ENCODE measurements at places on chromosomes 6 and 20.
A peak's percentile ranks its signal among the peaks of the same experiment; 100 is the strongest.

DNA sequence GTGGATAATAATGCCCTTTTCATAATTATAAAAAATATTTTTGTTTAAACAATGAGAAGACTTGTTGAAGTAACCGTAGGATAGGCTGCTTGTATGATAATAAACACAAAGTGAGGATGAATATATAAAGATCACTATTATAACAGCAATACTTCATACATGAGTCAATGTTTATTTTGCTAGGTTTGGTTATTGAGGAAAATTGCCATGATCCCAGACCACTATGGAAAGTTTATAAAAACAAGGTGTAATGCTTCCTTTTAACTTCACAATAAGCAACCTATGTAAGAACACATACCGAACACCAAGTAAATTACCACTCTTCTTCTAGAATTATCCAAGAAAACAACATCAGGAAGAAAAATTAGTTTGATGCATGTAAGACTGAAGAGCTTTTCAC is 495.3 kb upstream of the RNF217 start:
- DNase-seq: no peak

GRCh38 chr20:45853484-45853883 is 3.7 kb downstream of the ACOT8 start:
- no peak for DNase-seq

- no peak for DNase-seq
Observed at GRCh38 chr6:72733045-72733444, 111.2 kb downstream of the KCNQ5 start.

GRCh38 chr20:22762576-22763256 is 178.3 kb upstream of the FOXA2 start:
- DNase-seq: no peak

- peak; percentile 51 for DNase-seq
Observed at GRCh38 chr20:1900321-1900801, 5.2 kb downstream of the SIRPA start.

- no peak for DNase-seq
Observed at GRCh38 chr6:98797217-98797994, 37.0 kb upstream of the POU3F2 start.

GRCh38 chr6:39935241-39935640 is 979 bp upstream of the MOCS1 start:
- DNase-seq: no peak

- DNase-seq: no peak
Observed at GRCh38 chr20:25287631-25288290, 39.9 kb downstream of the PYGB start.

DNA sequence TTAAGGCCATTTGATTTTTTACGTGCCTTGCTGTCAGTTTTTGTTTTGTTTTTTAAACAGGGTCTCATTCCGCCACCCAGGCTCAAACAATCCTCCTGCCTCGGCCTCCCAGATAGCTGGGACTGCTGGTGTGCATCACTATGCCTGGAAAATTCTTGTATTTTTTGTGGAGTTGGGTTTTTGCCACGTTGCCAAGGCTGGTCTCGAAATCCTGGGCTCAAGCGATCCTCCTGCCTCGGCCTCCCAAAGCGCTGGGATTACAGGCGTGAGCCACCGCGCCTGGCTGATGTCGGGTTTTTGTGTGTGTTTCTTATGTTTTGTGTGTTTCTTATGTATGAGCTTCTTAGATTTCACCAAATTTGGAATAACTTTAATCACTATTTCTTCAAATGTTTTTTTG is 104.8 kb downstream of the TAF4 start:
- DNase-seq: no peak

GRCh38 chr20:419556-420165 is 11.6 kb downstream of the RBCK1 start:
- DNase-seq: no peak
